ENCODE measurements at places on chromosomes 12 and 14. TPM values are rescaled to one million over a fixed set of nuclear protein-coding genes. Genes with fewer than 3 reads are reported as not detected.

The NTF3 gene
- 7.6 TPM for total RNA-seq

The TRHDE gene
- total RNA-seq: not detected

DNA sequence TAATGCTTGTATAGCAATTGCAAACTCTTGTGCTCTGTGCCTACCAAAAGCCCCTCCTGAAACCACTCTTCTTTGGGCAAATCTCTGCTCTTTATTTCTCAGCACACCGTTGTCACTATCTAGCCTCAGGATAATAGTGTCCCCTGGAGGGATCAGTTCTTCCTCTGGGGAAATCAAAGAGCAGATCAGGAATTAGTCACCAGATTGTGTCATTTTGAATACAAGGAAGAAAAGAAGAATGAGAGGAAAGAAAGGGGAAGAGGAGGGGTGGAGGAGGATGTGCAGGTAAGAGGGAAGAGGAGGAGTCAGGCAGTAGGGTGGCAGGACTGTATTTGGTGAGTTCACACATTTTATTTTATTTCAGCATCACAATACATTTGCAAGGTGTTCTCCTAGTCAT, 256.4 kb downstream of the GRIN2B start:
- no peak for DNase-seq
- H3K27ac ChIP-seq: no peak overlapping the region
- no peaks in the 10 kb centered on the region for H3K36me3 ChIP-seq
- no peaks in the 10 kb centered on the region for H3K27me3 ChIP-seq

DNA sequence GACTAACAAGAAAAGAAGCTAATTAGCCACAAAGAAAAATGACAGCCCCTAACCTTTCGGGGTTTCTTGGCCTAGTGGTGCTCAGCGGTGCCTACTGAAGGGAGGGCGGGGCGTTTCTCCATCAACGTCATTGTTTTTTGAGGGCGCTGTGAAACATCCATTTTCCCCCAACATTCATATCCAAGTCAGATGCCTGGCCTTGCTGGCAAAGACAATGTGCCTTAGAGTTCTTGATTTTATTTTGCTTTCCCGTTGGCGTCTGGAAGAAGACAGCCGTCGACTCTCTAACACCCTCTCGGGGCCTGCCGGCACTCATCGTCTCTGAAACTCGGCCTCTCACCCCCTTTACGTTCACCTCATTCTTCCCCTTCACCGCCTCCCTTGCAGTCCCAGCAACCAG, 154.5 kb downstream of the PHETA1 start:
- H3K4me1 ChIP-seq: no peaks in the 10 kb centered on the region
- no peaks in the 10 kb centered on the region for H3K27me3 ChIP-seq
- no peaks in the 10 kb centered on the region for H3K36me3 ChIP-seq
- no peak overlapping the region for H3K4me3 ChIP-seq
- no peak overlapping the region for H3K27ac ChIP-seq

GRCh38 chr12:124718036-124718435, 145.6 kb downstream of the SCARB1 start:
- DNase-seq: no peak
- no peaks in the 10 kb centered on the region for H3K36me3 ChIP-seq
- peaks cover 31% of the 10 kb centered on the region for H3K4me1 ChIP-seq
- H3K27ac ChIP-seq: no peak overlapping the region
